ENCODE measurements at places on chromosomes 3 and 15.

- no peak for DNase-seq
Measured at GRCh38 chr3:106392915-106393314, 524.1 kb upstream of the CBLB start.

DNA sequence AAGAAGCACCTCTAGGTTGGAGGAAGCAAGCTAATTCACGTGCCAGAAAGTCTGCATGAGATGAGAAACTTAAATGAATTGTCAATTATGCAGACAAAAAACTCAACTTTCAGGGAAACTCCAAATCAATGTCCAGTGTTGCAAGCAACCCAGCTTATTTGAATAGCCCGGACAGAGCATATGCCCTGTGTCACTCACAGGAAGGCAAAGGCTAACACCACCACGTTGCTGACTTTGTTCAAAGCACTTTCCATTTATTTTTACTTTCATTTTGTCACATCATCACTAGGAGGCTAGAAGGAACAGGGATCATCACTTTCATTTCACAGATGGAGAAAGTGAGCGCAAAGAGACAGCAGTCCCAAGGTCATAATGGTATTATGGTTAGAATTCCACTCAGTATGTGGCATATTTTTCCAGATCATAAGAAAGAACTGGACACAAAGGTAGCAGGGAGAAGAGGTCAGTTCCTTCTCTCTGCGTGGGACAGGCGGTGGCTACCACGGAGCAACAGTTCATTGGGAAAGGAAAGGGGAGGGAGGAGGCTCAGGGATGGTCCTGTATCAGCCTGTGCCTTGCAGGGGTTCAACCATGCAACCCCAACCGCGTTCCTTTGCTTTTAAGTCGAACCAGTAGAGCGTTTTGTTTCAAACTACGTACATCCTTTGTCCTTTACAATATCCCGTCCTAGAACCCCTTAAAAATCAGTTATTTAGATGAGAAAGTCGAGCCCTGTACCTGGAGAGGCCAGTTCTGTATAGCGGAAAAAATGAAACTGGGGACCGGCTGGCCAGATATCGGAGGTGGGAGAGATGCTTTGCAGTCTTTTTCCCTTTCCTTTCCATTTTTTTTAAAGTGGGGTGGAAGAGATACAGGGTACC, 1.1 kb downstream of the HEG1 start:
- DNase-seq = no peak

- no peak for DNase-seq
Measured at GRCh38 chr3:42572278-42572677, 9.5 kb downstream of the SEC22C start.

GRCh38 chr15:55696221-55696620, 46.7 kb downstream of the PRTG start:
- no peak for DNase-seq

GRCh38 chr3:124584245-124584551, 146.1 kb upstream of the UMPS start:
- DNase-seq = no peak

DNA sequence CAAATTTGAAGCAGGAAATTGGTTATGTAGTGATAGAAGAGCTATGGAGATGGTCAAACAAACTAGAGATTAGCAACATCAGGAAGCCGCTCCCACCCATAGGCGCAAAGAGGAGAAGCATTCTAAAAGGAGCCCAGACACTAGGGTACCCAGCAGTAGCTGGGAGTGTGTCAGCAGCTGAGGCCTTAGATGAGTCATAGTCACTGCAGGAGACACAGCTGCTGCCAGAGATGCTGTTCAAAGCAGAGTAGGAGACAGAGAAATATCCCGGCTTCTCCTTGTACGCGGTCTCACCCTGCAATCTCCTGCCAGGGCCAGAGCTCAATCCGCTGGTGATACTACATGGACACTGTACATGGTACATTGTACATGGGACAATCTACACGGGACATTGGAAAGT, 61.9 kb downstream of the VGLL3 start:
- DNase-seq = no peak
